Uterus (tissue), 4 donors: ENCODE measurements at places on chromosomes 2 and 18.

GRCh38 chr2:238920601-238921001, 72.7 kb downstream of the TWIST2 start:
- DNase-seq = no peak

DNA sequence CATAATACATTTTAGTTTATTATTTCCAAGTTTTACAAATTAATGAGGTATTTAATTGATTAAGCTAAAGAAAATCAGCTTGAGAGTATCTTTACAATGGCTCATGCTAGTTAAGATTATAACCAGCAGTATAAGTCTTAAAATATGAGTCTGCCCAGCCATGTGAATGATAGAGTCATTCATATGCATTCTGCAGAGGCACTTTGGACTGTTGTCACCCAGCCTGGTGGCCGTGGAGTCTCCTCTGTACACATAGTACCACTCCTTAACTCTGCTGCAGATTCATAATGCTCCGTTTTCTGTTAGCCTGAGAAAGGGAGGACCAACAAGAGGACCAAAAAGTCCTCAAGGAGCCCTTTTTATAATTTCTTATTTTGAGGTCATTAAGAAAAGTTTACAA, 148.8 kb downstream of the MYO1B start:
- no peak for DNase-seq

GRCh38 chr2:202032846-202033316, 774 bp upstream of the FZD7 start:
- DNase-seq = peak; percentile 70

GRCh38 chr2:170681311-170681710, 33.8 kb upstream of the SP5 start:
- no peak for DNase-seq

- no peak for DNase-seq
These were observed 187.2 kb downstream of the LRRTM1 start for GRCh38 chr2:80117401-80117800.

GRCh38 chr2:165382362-165382761, 87.1 kb upstream of the CSRNP3 start:
- DNase-seq = no peak

DNA sequence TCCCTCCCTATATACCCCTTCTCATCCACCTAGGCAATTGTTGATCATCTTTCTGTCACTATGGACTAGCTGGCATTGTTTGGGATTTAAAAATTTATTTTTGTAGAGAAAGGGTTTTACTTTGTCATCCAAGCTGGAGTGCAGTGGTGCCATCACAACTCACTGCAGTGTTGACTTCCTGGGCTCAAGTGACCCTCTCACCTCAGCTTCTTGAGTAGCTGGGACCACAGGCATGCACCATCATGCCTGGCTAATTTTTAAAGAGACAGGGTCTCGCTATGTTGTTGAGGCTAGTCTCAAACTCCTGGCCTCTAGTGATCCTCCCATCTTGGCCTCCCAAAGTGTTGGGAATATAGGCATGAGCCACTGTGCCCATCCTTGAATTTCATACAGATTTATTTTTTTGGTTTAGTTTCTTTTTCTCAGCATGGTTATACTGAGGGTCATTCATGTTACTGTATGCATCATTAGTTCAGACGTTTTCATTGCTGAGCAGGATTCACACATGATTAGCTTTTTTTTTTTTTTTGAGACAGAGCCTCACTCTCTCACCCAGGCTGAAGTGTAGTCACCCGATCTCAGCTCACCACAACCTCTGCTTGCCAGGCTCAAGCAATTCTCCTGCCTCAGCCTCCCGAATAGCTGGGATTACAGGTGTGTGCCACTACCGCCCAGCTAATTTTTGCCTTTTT, 8.6 kb upstream of the PCARE start:
- no peak for DNase-seq

- no peak for DNase-seq
These were observed 122.8 kb upstream of the COL5A2 start for GRCh38 chr2:189302274-189302948.

GRCh38 chr18:76379226-76380126, 115.6 kb downstream of the ZNF516 start:
- DNase-seq = peak; percentile 17

- no peak for DNase-seq
These were observed 16.7 kb upstream of the MRPL33 start for GRCh38 chr2:27754831-27755230.

- no peak for DNase-seq
These were observed 116.8 kb downstream of the SPTBN1 start for GRCh38 chr2:54572636-54573536.

DNA sequence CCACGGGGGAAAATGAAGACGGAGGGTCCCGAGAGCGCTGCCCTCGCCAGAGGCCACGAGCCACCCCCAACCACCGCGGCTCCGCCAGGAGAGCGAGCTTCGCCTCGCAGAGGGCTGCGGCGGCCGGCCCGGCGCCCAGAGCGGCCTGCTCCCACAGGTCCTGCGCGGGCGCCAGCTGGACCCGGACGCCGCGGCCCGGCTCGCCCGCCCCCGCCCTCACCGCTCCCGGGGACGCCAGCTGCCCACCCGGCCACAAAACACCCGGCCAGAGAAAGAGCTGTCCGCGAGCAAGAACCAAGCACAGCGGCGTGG, 709 bp downstream of the PTPN2 start:
- no peak for DNase-seq
